ENCODE measurements at places on chromosomes 1 and 21.
A peak's percentile ranks its signal among the peaks of the same experiment; 100 is the strongest.

- no peak for DNase-seq
Measured at GRCh38 chr1:24949331-24949881, 19.3 kb upstream of the RUNX3 start.

DNA sequence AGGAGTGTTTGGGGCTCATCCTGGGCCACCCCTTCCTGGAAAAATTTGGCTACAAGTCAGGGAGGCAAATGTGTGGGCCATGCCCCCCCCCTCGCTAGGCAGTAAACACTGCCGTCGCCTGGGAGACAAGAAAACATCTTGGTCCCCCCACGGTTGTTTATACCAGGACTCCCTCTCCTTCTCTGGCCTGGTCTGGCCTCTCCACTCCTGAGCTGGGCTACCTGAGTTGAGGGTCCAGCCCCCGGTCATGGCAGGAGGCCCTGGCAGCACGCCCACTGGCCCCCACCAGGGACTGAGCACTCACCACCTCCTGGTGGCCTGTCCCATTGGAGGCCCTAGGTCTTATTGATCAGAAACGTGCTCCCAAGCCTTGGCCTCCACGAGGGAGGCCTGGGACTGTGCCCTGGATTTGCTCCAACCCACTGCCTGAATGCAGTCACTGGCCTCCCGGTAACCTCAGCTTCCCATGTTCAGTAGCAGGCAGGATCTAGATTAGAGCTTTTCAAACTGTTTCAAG lies 15.8 kb downstream of the KCNQ4 start:
- DNase-seq = no peak

GRCh38 chr21:43790010-43790524 lies 690 bp downstream of the RRP1 start:
- no peak for DNase-seq

DNA sequence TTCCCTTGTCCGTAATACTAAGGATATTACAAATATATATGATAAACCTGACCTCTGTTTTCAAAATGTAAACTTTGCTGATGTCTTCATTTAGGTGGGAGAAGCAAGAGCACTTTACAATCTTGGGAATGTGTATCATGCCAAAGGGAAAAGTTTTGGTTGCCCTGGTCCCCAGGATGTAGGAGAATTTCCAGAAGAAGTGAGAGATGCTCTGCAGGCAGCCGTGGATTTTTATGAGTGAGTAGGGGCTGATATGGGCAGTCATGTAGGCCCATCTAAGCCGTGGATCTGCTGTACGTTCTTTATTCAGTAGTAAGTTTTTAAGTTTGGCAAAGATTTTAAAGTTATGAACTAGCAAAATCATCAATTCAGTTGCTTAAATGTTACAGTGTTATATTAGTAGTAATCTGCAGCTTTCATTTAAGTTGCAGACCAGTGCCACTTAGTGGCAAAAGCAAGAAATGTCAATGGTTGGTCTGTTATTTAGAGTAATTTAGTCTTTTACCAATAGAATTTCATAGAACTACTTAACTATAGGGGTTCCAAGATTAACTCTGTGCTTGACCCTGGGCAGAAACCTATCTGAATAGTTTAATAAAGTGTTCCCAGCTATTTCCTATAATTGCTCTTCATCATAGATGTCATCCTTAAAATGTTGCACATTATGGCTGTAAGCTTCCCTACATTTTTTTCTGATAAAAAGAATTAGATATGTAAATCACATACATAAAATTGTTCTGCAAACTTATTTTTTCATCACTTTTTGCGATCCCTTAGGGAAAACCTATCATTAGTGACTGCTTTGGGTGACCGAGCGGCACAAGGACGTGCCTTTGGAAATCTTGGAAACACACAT lies 21.3 kb downstream of the GPSM2 start:
- peak; percentile 28 for DNase-seq

DNA sequence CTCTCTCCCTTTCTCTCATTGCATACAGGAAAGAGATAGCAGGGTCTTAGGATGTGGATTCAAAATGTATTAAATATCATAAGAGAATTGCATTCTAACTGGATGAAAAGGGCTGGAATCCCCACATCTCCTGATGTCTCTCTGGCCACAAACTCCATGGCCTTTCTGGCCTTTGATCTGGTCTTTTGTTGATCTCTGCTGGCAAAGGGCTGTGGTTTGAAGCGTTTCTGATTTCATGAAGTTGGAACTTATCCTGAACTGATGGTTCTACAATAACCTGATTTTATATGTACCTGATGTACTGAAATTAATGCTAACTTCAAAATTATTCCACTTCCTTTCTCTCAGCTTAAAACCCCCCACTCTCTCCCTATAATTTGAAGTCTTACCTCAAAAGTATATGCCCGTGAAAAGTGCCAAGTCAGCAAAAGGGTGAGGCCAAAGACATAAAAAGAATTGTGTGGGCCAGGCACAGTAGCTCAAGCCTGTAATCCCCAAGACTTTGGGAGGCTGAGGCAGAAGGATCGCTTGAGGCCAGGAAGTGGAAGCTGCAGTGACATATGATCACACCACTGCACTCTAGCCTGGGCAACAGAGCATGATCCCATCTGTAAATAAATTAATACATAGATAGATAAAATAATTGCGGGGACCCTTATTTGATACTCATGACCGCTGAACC lies 6.4 kb upstream of the KIF14 start:
- no peak for DNase-seq

GRCh38 chr1:39872698-39873097 lies 10.6 kb downstream of the TRIT1 start:
- no peak for DNase-seq

- no peak for DNase-seq
Measured at GRCh38 chr1:12614402-12615158, 3.4 kb downstream of the DHRS3 start.

- DNase-seq = no peak
Measured at GRCh38 chr1:16249596-16250241, 12.7 kb upstream of the CPLANE2 start.

DNA sequence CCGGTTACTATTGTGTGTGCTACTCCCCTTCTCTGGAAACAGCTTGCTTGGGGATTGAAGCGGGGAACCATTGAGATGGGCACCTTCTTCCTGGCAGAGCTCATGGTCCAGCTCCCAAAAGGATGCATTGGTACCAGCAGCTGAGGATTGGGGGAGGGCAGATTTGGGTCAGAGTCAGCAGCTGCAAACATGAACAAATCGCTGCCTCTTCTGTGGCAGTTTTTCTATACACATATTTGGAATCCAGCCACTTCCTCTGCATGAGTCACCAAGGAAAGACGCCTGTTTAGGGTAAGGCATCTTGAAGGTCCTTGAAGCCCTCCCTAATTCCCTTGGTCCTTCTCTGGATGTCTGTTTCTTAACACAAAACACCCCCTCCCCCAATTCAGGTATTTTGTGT lies 104.7 kb downstream of the DAB1 start:
- no peak for DNase-seq

DNA sequence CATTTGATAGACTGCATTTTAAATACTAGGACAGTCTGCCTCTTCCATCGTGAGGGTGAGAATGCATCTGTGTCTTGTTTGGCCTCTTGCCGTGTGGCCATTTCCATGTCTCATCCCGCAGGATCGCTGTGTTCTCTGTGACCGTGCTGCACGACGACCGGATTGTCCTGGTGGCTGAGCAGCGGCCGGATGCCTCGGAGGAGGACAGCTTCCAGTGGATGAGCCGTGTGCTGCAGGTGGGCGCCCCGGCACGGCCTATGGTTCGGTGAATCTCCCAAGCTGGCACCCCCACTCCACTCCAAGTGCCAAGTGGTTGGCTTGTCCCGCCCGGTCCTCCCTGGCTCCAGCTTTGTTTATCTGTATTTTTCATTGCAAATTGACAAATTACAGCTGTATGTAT lies 55.2 kb downstream of the S100B start:
- DNase-seq = peak; percentile 35

GRCh38 chr1:108070662-108071061 lies 105.7 kb upstream of the VAV3 start:
- no peak for DNase-seq

DNA sequence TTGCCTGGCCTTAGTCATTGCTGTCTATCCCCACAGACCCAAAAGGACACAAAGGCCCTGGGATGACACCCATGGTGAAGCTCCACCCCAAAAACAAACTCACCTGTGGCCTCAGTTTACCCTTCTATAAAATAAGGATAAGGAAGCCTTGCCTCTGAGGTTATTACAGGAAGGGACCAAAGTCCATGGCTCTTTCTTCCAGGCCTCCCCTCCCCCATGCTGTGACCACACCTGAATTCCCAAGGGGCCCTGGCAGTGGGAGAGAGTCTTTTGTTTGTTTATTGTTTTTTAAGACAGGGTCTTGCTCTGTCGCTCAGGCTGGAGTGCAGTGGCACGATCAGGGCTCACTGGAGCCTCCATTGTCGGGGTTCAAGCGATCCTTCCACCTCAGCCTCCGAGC lies 10.5 kb upstream of the TNFRSF25 start:
- no peak for DNase-seq

DNA sequence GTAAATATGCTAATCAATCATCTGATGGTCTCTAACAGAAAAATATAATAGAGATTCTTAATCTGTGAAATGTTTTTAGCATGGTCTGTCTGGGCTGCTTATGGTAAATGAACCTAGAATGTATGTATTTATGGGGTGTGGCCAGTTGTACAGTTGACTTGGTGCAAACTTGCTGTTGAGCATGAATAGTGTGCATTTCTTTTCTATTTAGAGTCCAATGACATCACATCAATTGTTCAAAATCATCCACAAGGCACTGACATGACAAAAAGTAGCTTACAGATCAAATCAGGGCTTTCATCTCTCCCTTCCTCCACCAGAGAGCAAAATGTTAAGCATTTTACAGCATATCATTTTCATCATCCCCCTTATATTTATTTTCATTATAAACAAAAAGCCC lies 1010.3 kb downstream of the KCNT2 start:
- DNase-seq = no peak

- no peak for DNase-seq
Measured at GRCh38 chr1:213162338-213162737, 111.3 kb downstream of the RPS6KC1 start.

DNA sequence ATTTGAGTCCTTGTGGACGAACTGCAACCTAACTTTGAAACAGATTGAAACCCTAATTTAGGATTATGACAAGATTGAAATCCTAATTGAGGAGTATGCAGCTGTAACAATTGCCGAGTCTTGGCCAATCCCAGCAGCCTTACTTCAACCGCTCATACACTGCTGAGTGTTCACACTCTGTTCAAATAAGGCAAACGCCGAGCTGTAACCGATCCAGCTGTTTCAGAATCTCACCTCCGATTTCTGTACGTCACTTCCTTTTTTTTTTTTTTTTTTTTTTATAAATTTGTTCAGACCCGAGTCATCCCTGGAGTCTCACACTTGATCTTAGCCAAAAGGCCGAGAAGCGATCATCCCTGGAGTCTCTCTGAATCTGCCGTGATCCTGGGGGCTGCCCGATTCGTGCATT lies 22.3 kb upstream of the ATP5PO start:
- no peak for DNase-seq

- DNase-seq = no peak
Measured at GRCh38 chr1:203199816-203200571, 13.5 kb upstream of the CHI3L1 start.

DNA sequence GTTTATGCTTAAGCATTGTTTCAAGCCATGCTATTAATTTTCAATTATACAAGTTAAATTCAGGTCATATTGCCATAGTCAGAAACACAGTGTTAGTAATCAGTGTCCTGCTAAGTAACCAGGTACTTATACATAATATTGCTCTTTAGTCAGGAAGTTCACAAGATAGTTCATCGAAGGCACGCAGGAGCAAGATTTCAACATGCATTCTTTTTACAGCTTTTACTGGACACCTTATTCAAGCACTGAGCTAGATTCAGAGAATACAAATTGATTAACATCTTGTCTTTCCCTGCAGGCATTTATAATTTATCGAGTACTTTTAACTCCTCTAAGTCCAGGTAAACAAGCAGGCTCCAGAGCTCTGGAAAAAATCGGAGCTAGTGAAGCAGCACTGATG lies 202.3 kb upstream of the BRINP3 start:
- DNase-seq = no peak

GRCh38 chr1:52641307-52641706 lies 8.3 kb downstream of the SHISAL2A start:
- no peak for DNase-seq

- DNase-seq = no peak
Measured at GRCh38 chr1:223234170-223234514, 91.1 kb upstream of the TLR5 start.

GRCh38 chr1:96524100-96524499 lies 197.5 kb upstream of the PTBP2 start:
- no peak for DNase-seq

DNA sequence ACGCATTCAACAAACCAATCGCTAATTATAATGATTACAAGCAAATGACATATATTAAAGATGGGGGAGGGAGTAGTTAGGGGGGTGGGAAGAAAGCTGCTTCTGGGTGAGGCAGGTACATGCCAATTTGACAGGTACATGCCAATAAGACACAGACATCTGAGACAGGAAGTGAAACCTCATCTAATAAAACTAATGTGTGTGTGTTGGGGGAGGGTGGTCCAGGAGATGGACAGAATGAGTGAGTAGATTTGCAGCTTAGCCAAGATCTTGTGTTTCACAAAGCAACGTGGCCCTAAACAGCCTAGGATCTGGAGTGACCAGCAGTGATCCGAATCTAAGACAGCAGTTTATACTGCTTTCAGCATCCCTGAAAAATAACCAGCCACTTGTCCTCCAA lies 10.8 kb downstream of the CFAP45 start:
- no peak for DNase-seq

GRCh38 chr1:170513138-170513537 lies 18.8 kb upstream of the GORAB start:
- DNase-seq = peak; percentile 21

All from H7 (cell line).